ENCODE measurements at places on chromosomes 12 and 14.

DNA sequence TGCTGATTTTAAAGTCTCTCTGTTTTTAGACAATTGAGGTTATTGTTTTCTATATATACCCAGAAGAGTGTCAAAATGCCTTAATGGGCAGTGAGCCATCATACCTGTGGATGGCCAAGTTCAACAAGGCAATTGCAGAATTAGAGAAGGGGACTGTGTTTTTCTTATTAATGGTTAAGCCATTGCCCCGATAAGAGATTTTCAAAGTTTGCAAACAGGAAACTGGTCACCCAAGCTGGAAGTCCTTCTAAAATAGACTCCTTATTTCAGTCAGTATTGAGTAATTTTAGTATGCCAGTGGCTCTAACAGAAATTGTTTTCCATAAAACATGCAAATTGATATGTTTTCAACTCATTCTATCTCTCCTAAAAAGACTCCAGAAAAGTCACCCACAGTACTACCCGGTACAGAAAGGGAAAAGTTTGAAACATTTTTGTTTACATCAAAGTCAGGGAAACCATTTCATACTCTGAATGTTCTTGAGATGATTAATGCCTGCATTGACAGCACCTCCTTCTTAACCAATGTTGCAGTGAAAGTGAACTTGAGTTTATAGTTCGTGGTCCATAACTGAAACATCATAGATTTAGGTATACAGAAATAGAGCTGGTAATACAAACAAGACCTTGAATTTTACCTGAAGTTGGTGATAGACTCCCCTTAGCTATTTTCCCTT is 191.1 kb downstream of the TMX1 start:
- no peak for DNase-seq

DNA sequence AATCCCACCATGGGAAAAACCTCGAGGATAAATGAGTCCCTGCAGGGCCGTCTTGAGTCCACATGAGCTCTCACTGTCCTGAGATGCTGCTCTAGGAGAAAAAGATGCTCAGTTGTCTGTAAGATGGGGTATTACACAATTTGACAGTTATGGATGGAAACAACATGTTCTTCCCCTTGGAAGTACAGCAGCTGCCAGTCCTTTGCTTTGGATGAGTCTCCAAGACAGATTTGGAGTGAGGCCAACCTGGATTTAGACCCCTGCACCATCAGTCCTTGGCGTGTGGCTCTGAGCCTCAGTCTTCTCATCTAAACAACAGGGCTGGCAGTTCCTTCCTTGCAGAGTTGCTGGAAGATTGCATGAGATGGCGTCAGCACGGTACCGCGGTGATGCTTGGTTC is 309.1 kb upstream of the FKBP4 start:
- no peak for DNase-seq

GRCh38 chr14:22509036-22509709 is 79.9 kb downstream of the DAD1 start:
- DNase-seq: no peak

GRCh38 chr12:79590751-79591150 is 100.0 kb downstream of the PAWR start:
- no peak for DNase-seq

DNA sequence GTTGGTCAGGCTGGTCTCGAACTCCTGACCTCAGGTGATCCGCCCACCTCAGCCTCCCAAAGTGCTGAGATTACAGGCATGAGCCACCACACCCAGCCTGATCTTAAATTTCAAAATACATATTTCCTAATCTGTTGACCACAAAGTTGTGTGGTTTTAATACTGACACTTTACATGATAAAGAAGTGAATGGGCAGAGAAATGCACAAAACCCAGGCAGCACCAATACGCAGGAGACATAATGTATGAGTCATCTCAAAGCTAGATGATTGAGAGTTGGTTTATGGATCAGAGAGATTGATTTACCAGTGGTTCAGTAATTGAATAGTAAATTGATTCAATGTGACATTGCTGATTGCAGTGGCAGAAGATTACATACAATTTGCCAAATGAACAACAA is 19.2 kb upstream of the PPP2R5E start:
- no peak for DNase-seq

GRCh38 chr12:126055521-126055920 is 990.3 kb downstream of the AACS start:
- DNase-seq: no peak

DNA sequence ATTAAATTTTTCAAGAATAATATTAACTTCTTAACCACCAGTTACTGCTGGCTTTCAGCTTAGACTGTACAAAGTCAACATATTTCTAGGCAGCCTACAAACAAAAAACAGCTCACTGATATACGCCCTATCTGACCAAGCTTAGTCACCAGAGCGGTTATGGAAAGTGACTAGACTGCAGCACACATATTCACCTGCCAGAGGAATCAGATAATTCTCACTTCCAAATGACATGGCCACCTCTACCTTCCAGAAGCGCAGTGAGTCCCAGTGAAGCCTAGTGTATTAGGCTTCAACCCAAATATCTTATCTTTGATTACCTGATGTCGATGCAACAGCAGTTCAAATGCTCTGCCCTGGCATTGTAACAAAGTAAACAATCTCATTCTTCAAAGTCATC is 8.5 kb downstream of the STXBP6 start:
- DNase-seq: no peak

GRCh38 chr14:64688811-64689281 is 15.4 kb upstream of the PLEKHG3 start:
- DNase-seq: no peak

DNA sequence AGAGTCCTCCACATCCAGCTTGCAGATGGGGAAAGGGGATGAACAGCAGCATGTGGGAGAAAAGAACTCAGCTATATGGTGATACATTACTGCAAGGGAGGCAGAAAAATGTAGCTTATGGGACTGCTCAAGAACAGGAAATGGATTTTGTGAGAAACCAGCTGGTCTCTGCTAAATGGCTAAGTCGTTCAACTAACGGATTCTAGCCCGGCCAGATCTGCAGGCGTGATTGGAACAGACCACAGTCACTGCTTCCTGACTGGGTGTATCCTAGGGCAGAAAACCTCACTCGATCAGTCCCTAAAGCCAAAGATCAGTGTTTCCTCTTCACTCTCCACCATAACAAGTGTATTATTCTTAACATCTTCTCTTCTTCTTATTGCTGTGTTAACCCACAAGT is 8.1 kb upstream of the PTGDR start:
- DNase-seq: no peak

GRCh38 chr12:91381309-91381804 is 198.7 kb upstream of the DCN start:
- DNase-seq: peak; percentile 11

DNA sequence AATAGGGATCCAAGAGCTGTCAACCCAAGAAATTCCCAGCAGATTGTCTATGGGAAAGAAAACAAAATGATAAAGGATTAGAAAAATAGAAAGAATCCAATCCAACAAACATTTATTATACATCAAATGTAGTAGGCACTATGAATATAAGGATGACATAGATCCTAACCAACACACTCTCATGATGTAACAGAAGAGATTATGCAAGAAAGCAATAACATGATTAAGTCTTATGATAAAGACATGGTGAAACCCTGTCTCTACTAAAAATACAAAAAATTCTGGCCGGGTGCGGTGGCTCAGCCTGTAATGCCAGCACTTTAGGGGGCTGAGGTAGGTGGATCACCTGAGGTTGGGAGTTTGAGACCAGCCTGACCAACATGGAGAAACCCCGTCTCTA is 2.7 kb downstream of the MED6 start:
- DNase-seq: no peak

- no peak for DNase-seq
These were observed 586.3 kb downstream of the LRFN5 start for GRCh38 chr14:42192738-42193653.

DNA sequence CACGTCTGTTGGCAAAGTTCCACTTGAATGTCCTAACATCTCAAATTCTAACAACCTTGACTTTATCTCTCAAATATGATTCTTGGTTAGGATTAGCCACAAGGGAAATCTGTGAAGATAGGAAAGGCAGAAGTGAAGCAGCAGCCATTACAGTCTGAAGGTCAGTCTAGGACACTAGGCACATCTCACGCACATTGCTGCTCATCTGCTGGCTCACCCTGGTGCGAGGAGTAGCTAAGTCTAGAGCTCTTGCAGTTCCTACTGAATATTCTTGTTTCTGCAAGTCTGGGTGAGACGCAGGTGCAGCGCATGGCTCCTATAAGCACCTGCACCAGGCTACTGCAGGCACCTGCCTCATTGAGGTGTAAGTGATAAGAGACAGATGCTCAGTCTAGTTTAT is 6.4 kb upstream of the SLC25A3 start:
- DNase-seq: no peak

DNA sequence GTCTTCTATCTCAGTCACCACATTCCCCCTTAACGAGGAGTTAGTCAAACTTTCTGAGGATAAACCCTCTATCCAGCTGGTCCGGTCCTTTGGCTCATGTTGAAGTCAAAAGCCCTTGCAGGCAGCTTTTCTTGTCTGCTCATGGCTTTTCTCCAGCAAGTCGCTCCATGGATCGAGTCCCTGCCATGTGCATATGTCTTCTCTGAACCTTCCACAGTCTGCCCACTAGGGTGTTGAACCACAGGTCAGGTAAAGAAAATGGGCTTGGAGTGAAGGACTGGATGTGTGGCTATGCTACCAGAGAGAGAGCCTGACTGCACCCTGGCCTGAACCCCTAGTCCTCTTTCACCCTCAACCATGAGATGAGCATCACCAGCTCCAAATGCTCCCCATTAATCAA is 22.8 kb downstream of the C14orf132 start:
- no peak for DNase-seq

DNA sequence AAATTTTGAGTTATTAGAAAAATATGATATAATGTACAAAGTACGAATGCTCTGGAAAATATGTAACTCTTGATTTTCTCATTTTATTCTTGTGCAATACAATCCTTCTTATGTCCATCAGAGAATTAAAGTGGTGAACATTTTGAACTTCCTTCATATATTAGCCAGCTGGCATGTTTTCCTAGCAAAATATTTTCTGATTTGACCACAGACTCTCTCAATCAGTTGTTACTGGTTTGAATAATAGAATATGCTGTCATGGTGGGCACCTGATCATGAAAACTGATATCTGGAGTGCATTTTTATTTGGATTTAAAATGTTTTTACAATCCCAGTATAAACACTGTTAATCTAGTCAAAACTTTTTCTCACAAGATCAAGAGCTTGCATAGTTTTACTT is 24.2 kb downstream of the PARPBP start:
- no peak for DNase-seq

GRCh38 chr14:22596354-22596879 is 1.7 kb upstream of the ABHD4 start:
- DNase-seq: no peak

- no peak for DNase-seq
These were observed 50.1 kb upstream of the HIF1A start for GRCh38 chr14:61645247-61645646.

GRCh38 chr12:132343294-132344004 is 14.1 kb upstream of the GALNT9 start:
- no peak for DNase-seq

- DNase-seq: no peak
These were observed 663 bp upstream of the ULK1 start for GRCh38 chr12:131893605-131894312.

DNA sequence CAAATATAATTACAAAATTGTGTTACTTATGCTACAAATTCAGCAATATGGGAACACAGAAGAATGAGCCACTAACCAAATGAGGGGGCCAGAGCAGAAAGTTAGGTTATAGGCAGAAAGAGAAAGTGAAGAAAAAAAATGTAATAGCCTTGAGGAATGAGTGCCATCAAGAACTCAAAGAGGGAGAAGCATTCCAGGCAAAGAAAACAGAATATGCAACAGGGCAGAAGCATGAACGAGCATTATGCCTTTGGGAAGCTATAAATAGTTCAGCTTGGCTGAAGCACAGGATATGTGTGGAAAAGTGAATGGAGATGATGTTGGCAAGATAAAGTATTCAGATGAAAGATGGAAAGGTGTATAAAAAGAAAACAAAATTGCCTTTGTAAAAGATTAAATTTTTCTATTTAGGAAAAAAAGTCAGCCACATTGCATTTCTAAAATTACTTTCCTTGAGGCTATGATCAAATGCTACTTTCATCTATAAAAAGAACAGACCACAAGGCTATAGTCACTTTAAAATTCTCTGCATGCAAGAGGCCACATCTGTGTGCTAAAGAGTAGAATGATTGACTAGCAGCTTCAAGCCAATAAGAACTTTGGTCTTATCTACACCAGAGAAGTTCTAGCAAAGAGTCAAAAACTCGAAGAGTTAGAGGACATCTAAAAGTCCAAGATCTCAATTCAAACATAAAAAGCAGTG is 193.6 kb upstream of the GARIN6 start:
- no peak for DNase-seq

GRCh38 chr12:81597928-81598604 is 161.1 kb downstream of the PPFIA2 start:
- no peak for DNase-seq

DNA sequence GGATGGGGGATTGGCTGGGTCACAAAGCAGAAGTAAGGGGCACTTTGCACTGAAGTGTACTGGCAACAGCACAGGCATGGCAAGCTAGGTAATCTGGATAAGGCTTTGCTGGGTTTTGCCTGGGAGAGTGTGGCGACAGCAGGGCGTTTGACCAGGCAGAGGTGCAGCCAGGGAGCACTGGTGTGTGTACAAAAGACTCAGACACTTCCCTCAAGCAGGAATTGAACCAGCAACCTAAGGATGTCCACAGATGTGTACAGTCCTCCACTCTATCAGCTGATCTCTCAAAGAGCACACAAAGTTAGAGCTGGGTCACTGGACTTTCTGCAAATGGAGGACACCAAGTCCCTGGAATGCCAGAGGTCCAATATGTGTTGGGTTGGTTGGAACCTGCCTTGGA is 15.4 kb upstream of the RNASE4 start:
- DNase-seq: no peak

GRCh38 chr14:84750284-84750683 is 779.7 kb upstream of the FLRT2 start:
- DNase-seq: no peak

GRCh38 chr14:104885973-104886689 is 21.1 kb downstream of the CEP170B start:
- no peak for DNase-seq

- DNase-seq: no peak
These were observed 250.9 kb upstream of the FOXN3 start for GRCh38 chr14:89667983-89668382.

GRCh38 chr14:102891556-102891955 is 30.9 kb upstream of the AMN start:
- no peak for DNase-seq

DNA sequence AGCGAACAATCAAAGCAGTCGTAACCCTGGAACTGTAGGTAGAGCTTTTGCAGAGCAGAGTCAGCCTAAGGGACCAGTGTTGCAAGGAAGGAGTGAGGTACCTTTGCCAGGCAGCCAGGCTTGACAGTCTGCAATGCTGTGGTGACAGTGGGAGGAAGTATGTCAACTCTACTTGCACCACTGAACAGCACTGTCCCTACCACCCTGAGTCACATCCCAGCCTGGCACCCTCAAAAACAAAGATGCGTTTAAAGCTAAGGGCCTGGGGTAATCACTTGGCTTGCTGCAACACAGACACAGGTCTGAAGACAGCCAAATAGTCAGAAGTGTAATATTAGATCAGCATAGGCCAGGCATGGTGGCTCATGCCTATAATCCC is 141.9 kb downstream of the DPF3 start:
- no peak for DNase-seq

Data from CD4-positive, alpha-beta T cell treated with Interleukin-12 subunit alpha and Interleukin-12 subunit beta, for 1 hour (primary cell).